CD4-positive, alpha-beta T cell treated with Interferon alpha-2 for 1 hour (primary cell): ENCODE measurements at places on chromosomes 2 and 18.

DNA sequence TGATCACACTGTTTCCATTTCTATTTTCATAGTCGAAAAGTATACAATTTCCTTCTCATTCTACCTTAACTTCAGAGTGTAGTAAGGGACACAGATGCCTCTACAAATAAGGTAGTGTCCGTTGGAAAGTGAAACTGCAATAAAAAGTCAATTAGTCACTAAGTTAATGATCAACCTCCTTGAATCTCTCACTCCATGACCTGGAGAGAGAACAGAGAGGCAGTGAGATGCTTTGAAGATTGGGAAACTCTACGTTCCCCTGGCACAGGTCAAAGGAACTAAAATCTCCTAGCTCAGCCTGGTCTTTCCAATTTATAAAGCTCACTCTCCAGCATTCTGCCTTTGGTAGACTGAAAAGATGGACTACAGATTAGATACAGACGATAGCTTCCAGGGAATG is 153.8 kb upstream of the ACAA2 start:
- no peak for DNase-seq

- no peak for DNase-seq
Measured at GRCh38 chr18:76691800-76692199, 130.6 kb upstream of the ZNF236 start.

- no peak for DNase-seq
Measured at GRCh38 chr2:122704109-122704563, 948.7 kb downstream of the TSN start.

DNA sequence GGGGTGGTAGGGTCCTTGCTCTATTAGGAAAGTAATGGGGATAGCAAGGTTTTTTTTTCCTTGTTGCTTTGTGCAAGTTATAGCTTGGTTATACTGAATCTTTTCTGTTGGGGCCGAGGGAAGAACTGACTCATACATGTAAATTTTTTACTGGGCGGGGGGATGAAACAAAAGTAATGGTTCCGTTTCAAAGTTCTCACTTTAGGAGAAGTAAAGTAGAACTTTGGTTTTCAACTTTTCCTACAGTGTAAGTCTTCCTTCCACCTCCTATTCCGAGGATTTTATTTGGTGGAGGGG is 1.1 kb downstream of the AFTPH start:
- DNase-seq: peak; percentile 48

DNA sequence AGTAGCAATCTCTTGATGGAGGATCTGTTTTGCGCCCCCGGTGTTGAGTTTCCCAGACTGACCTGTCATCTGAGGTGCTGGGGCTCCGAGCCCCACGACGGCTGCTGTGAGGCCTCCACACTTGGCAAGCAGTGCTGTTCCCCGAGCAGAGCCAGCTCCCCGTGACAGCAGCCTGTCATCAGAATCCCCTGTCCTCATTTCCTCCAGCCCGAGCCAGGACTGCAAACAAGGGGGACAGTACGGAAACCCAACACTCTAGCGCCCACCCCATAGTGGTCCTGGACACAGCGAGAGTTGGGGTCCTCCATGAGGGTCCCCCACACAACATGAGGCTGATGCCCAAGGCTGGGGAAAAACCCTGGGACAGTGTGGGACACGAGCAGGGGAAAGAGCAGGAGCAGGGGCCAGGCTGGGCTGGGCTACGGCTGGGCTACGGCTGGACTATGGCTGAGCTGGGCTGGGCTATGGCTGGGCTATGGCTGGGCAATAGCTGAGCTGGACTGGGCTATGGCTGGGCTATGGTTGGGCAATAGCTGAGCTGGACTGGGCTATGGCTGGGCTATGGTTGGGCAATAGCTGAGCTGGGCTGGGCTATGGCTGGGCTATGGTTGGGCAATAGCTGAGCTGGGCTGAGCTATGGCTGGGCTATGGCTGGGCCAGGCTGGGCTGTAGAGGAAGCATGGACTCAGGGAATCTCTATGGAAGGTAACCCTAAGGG is 1.5 kb upstream of the KLHL30 start:
- DNase-seq: no peak

GRCh38 chr2:59935005-59935404 is 618.4 kb downstream of the BCL11A start:
- no peak for DNase-seq

- no peak for DNase-seq
Measured at GRCh38 chr2:233171344-233171743, 80.1 kb upstream of the ATG16L1 start.

DNA sequence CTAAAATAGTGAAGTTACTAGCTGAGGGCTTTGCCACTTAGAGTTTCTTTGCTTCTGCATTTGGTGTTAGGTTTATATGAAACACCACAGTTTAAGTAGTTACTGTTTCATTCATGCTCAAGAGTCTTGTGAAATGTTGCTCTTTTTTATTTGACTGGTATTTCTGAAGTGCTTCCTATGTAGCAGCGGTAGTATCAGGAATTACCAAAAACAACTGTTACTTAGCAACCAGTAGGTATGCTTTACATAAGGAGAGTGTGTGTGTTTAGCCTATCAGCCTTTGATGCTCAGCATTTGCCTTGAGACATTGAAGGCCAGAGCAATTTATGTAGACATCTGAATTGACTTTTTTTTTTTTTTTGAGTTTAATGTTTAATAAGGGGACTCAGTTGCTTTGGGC is 3.6 kb downstream of the DIS3L2 start:
- DNase-seq: no peak

DNA sequence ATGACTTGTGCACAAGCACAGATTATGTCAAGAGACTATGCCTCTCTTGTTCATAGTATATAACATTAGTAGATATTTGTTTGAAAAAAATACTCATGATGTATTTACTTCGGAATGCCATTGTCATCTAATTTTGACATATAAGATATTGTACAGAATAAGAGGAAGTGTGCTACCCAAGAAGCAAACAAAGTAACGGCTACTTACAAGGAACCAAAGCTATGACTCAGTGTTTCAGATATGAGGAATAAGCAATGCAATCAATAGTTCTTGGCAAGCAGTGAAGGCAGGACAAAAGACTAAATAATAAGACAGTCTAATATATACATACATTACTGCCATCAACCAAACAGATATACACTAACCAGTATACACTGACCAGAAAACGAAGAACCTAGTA is 256.3 kb downstream of the CCDC178 start:
- DNase-seq: no peak

DNA sequence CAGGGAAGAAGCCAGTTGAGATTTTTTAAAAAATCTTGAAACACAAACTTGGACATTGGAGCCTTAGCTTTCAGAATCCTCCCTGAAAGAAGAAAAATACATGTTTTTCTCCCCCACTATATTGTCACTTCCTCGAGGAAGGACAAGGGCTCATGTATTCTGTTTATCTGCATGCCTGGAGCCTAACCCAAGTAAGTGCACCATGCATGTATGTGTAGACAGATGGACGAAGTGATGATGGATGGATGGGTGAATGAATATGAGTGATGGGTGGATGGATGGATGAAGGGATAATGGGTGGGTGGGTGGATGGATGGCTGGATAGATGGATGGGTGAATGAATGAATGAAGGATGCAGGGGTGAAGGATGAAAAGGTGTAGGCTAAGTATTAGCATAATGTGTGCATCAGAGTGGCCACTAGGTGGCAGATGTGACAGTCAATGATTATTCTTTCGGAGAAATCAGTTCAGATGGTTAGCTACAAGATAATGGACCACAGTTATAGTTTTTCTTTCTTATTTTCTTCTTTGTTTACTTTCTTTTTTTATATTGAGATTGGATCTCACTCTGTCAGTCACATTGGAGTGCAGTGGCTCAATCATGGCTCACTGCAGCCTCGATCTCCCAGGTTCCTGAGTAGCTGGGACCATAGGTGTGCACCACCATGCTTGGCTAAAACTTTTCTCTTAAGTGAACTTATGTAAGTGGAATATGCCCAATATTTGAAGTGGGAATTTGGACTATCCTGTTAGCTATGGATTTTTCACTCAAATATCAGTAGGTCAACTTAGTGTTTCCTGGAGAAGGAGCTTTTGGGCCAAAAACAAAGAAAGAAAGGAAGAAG is 18.5 kb upstream of the CCDC93 start:
- peak; percentile 47 for DNase-seq

DNA sequence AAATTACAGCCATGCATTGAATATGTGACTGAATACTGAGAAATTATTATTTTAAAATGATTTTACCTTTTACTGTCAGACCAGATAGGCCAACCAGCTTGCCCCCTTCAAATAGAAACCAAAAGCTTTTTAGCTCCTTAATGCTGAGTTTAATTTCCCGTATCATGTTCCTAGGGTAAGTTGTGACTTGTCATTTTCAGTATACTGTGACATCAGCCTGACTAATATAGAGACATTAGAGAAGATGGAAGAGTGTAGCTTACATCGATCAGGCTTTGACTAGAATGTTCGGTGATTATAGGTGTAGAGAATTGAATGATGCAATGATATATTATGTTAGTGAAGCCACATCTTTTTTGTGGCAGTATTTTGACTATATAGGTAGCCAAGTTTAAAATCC is 50.6 kb upstream of the ZEB2 start:
- peak; percentile 39 for DNase-seq

DNA sequence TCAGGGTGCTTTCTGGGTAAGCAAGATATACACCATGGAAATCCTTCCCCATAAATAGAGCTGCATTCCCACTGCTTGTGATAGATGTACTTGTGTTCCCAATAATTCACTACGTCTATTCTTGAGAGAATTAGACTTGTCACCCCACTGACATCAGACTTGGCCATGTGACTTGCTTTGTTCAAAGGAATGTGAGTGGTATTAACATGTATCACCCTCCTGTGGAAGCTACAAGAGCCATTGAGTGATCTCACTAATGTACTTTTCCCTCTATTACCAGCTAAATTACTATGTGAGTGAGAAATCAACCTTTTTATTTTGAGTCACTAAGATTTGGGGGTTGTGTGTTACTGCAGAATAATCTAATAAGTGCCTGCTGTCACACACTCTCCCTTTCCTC is 176.0 kb downstream of the CCDC178 start:
- no peak for DNase-seq

DNA sequence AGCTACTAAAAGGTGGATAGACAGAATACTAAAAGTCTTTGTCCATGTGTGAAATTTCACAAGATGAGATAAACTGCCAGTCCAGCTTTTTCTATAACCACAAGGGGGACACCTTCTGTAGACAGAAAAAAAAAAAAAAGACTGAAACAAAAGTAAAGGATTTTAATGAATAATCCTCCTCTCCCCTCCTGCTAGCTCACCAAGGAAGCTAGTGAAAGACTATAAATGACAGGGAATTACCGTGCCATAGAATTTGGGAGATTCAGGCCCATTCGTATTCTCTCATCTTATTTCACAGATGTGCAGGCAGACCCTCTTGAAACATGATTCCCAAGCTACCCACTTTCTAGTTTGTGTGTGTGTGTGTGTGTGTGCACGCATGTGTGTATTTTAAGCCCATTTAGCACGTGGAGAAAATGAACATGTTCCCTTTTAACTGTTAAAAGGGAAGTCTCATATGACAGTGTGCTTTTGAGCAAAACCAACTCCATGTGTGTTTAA is 36.3 kb upstream of the SLC8A1 start:
- no peak for DNase-seq

- DNase-seq: no peak
Measured at GRCh38 chr2:29834624-29835023, 86.8 kb downstream of the ALK start.

- no peak for DNase-seq
Measured at GRCh38 chr2:146124741-146125140, 1604.8 kb upstream of the ZEB2 start.

GRCh38 chr2:36967236-36967876 is 1.0 kb upstream of the STRN start:
- DNase-seq: no peak

- no peak for DNase-seq
Measured at GRCh38 chr2:1743396-1744150, 742 bp downstream of the PXDN start.

GRCh38 chr2:120596990-120597594 is 138.6 kb upstream of the GLI2 start:
- DNase-seq: no peak

DNA sequence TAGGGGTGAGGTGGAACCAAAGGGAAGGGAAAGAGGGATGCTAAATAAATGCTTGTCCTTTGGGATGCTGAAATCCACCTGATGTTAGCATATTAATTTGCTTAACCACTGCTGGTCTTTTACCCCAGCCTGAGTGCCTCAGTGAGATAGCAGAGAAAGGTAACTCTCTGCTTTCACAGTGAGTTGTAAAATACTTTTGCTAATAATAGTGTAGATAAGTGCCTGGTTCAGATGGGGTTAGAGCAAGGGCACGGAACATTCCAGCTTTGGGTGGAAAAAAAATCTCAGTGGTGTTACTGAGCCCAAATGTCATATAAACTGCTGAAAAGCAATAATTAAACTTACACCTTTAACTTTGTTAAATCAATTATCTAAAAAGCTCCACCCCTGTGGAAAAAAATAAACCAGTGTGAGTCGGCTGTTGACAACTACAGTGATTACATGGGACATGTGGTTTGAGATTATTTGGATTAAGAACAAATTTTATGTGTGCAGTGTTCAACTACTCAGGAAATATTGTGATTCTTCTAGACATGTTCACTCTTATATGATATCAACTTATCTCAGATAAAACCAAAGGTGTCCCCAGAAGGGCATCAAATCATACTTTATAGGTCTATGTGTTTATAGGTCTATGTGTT is 21.1 kb upstream of the RND3 start:
- DNase-seq: no peak

DNA sequence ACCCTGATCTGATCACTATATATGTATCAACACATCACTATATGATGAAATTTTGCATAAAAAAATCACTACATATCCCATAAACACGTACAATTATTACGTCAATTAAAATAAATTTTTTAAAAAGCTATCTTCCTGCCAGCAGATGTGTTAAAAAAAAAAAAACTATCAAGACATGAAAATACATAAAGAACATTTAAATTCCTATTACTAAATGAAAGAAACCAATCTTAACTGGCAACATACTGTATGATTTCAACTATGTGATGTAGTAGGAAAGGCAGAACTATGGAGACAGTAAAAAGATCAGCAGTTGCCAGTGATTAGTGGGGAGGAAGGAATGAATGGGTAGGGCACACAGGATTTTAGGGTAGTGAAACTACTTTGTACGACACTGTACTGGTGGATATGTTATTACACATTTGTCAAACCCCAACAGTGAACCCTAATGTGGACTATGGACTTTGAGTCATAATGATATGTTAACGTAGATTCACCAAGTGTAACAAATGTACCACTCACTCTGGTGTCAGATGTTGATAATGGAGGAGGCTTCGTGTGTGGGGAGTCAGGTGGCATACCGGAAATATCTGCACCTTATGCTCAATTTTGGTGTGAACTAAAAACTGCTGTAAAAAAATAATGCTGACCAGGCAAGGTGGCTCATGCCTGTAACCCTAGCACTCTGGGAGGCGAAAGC is 27.4 kb downstream of the USP34 start:
- DNase-seq: no peak

DNA sequence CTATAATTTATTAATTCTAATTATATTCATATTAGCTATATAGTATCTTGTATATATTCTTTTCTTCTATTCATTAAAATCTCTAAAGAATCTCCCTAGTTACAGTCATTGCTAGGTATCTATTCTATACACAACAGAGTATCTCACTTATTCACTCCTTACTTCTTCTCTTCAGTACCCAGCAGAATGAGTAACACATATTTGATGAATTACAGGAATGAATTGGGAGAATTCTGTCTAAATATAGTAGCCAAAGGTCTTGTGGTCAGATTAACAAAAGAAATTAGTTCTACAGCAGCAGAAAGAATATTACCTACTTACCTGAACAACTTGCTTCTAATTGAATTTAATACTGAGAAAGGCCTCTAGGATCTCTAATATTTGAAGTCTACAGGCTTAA is 758.0 kb upstream of the ZEB2 start:
- DNase-seq: no peak

- no peak for DNase-seq
Measured at GRCh38 chr2:3512086-3512485, 7.2 kb downstream of the ADI1 start.
